ENCODE measurements at places on chromosomes 13 and 19.

DNA sequence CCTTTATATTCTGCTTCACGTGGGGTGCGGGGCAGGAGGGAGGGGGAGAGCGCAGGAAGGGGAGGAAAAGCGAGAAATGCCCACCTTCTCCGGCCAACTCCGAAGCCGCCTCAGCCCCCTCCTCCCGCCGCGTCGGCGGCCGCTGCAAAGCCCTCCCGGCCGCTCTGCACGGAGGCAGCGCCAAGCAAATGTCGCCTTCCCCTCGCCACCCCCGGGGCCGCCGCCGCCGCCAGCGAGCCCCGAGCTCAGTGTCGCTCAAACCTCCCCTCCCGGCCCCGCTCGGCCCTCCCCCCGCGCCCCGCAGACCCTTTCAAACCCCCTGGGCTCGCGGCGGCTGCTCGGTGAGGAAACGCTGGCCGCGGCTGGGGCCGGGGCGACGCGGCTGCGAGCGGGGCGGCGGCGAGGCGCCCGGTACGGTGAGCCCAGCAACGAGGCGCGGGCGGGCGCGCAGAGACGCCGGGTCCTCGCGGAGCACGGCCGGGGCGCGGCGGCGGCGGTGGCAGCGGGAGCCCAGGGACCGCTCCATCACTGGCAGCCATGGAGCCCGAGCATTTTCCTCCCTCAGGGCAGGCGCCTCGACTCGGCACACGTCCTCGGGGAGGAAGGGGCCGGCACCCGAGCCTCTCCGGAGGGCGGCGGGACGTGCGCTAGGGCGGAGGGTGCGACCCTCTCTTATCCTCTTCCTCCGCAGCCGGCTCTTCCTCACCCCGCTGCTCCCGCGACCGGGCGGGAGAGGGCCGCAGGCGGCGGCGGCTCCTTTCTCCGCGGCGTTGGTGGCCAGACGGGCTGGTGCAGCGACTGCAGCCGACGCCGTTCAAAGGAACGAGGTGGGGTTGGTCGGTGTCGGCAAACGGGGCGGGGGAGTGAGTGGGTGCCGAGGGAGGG lies 463 bp upstream of the TSC22D1 start:
- peak; percentile 12 for DNase-seq

- peak; percentile 21 for DNase-seq
These were observed at the start of gene PDX1 for GRCh38 chr13:27919934-27920676. TSS of gene PDX1 (plus strand) at chr13:27920000. CDS start at chr13:27920139, 139 bp downstream.

DNA sequence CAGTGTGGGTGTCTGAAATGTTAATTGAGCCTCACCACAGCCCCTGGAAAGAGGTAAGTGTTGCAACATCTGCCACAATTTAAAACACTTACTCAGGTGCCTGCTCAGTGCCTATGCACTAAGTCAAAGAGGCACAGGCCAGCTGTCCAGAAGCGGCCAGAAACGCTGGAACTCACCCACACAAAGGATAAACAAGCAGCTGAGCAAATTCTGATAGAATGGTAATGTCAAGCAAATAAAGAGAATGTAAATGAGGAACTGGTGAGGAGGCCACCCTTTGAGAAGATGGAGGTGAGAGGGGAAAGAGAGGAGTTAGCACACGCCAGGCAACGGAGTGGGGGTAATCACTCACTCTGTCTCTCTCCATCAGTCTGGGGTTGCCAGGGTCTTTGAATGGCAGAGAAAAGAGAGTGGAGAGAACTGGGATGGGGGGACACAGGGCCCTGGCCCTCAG lies 67.7 kb upstream of the SERP2 start:
- DNase-seq: no peak

GRCh38 chr13:51005566-51005965 lies 96.0 kb downstream of the RNASEH2B start:
- no peak for DNase-seq

GRCh38 chr19:43731846-43732245 lies 16.0 kb downstream of the IRGC start:
- no peak for DNase-seq

GRCh38 chr19:35675589-35676140 lies 9.3 kb downstream of the UPK1A start:
- DNase-seq: no peak

- DNase-seq: peak; percentile 99
These were observed at the start of gene MCOLN1 for GRCh38 chr19:7522072-7522922. TSS of gene MCOLN1 (plus strand) at chr19:7522624. CDS start at chr19:7522751, 127 bp downstream.

- DNase-seq: no peak
These were observed 154.4 kb downstream of the EFNB2 start for GRCh38 chr13:106381091-106381490.

GRCh38 chr19:12799742-12800465 lies 1.7 kb downstream of the PRDX2 start:
- no peak for DNase-seq

GRCh38 chr19:18259893-18260292 lies 14.4 kb downstream of the IQCN start:
- no peak for DNase-seq

GRCh38 chr19:32719611-32720059 lies at the start of gene TDRD12:
TSS of gene TDRD12 (plus strand) at chr19:32719767. CDS start at chr19:32720073, 306 bp downstream.
- no peak for DNase-seq

- peak; percentile 57 for DNase-seq
These were observed 350.9 kb downstream of the FOXO1 start for GRCh38 chr13:40315416-40316064.

GRCh38 chr19:38032151-38032550 lies 125.1 kb downstream of the SIPA1L3 start:
- DNase-seq: no peak

DNA sequence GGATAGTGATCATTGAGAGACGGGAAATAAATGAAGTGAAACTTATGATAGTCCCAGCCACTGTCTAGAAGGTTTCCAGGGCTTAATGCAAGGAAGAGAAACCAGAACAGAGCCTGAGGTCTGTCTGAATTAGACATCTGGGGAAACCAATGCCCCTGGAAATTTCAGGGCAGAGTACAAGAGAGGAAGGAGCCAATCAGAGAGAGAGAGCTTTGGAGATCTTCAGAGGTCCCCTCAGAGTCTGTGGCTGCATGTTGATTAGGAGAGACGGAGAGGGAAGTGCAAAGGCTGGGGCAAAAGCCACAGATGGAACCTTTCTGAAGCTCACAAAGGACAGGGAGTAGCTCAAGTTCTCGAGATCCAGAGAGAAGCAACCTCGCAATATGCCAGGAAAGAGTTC lies 378.0 kb downstream of the DNAJC15 start:
- DNase-seq: no peak

DNA sequence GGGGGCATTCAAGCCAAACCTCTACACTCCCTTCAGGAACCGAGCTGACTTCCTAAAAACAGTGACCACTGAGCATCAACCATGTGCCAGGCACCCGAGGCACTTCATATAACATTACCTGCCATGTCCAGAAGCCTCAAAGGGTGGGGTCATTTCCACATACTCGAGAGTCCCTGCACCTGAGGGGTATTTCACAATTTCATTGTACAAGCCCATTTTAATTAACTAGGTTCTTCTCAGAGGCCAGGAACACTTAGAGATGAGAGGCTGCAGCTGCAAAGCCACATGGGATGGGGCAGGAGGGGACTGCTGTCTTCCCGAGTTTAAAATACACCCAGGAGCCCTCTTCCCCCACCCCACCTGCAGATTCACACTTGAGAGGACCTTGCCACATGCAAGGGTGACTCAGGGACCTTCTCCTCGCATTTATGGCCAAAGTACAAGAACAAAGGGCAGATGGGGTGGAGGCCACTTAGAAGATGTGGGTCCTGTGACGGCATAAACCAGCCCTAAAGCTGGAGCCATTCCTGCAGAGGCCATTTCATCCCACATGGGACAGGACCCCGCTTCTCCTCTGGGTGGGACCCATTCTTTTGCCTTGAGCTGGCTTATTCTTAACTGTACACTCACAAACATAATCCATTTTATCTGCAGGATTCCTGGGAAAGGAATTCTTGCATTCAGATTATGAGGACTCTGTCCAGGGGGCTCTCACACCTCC lies 43.9 kb downstream of the RAB20 start:
- no peak for DNase-seq

DNA sequence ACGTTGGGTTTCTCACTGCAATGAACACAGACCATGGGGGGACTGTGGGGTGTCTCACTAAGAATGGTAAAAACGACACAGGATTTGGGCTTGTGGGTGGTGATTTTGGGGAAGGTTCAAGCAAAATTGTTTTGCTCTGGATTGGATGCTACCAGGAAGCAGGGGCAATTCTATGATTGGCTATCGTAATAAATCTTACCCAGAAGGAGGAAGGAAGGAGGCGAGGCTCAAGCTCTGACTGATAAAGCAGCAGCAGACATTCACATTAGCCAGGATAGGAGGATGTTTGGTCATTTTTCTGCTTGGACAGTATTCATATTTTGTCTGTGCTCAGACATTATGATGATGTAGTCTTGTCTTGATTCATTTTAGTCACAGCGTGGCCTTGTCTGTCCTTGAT lies 1.5 kb downstream of the ZNF576 start:
- no peak for DNase-seq

GRCh38 chr13:105627270-105627669 lies 908.2 kb downstream of the EFNB2 start:
- no peak for DNase-seq

- no peak for DNase-seq
These were observed 4.5 kb upstream of the PRKD2 start for GRCh38 chr19:46721269-46722003.

GRCh38 chr19:8085598-8086408 lies 33.2 kb downstream of the CCL25 start:
- DNase-seq: no peak

GRCh38 chr13:32031815-32032370 lies 319 bp downstream of the FRY start:
- DNase-seq: no peak
